ENCODE measurements at places on chromosomes 4 and X.

- DNase-seq: no peak
These were observed at the start of gene TMEM271 for GRCh38 chr4:576245-576821. Gene TMEM271, minus strand, starts transcription at chr4:576295. Its CDS starts 233 bp downstream, at chr4:576062.

DNA sequence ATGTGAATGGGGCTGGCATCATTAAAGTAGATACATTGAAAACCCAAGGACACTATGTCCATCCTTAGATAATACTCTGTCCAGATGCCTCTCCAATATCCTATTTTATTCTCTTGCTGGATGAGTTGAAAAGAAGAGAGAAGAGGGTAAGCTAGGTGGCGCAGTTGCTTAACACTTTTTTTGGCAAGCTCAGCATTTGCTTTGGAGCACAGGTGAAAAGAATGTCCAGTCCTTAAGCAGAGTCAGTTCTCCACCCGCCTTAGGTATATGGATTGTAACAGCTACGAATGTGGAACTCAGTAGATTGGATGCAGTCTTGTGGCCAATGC is 208.4 kb downstream of the NWD2 start:
- peak; percentile 49 for DNase-seq

DNA sequence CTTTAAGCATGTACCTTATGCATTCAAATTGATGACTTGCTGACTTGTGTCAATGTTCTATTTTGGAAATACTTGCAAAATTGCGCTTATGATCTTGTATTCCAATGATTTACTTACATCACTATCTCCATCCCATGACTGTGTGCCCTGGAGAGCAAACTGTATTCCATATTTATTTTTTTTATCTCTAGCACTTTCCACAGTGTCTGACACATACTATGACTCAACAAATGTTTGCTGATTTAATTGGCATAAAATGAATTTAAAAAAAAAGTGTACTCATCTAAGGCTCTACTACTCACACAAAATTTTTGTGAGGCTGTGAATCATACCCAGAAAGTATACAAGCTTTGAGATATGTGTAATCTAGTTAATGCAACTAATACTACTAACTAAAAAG is 1066.8 kb upstream of the ADGRL3 start:
- DNase-seq: no peak

- DNase-seq: no peak
These were observed 93.9 kb downstream of the NXF2B start for GRCh38 chrX:102345916-102346315.

DNA sequence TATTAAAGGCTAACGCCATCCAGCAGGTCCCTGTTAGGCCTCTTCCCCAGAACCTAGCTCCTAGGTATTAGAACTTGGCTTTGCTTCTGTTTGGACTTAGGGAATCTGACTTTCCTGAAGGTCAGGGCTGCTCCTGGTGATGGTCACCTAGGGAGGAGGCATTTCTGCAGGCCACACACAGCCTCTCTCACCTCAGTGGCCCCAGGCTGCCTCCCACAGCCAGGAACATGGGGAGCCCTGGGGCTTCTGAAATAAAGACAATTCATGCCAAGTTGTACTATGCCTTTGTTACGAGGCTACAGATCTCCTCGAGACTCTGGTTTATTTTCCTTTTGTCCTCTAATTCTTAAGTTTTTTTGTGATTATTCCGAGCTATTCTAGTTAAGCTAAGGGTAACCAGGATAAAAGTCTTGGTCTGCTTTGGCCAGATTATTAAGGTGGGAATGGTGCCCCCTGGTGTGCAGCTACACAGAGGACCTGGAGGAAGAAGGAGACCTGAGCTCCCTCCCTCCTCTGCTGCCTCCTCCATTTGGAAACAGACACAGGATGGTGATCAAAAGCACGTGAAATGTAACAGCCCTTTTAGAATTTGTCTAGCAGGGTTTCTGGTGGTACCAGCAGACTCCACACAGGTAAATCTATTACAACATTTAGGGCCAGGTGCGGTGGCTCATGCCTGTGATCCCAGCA is 131.0 kb downstream of the DCLK2 start:
- peak; percentile 26 for DNase-seq

GRCh38 chrX:16577483-16578029 is 72.4 kb upstream of the S100G start:
- DNase-seq: no peak

DNA sequence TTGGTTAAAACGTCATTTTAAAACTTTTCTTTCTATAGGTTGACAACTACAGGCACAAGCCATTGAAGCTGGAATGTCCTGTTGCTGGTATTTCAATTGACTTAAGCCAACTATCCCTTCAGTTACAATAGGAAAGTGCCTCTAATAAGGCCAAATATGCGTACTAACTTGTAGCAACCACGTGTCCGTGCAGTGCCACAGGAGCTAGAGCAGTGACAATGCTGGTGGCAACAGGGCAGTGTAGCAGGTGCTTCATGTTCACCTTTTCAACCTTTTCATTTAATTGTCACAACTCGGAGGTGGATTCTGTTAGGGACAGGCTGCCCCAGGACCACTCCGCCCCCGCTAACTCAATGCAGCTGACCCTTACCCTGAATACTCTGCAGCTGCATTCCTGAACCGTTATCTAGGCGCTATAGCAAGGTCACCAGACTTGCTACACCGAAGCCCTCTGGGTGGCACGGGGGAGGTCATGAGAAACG is 37.7 kb downstream of the ERVMER34-1 start:
- no peak for DNase-seq

- no peak for DNase-seq
These were observed 23.5 kb downstream of the CD99 start for GRCh38 chrX:2714551-2714950.

- no peak for DNase-seq
These were observed 67.0 kb downstream of the RBM47 start for GRCh38 chr4:40562681-40563080.

- no peak for DNase-seq
These were observed 1.2 kb downstream of the DYNLT3 start for GRCh38 chrX:37846141-37846540.

GRCh38 chr4:96744676-96745075 is 904.8 kb downstream of the PDHA2 start:
- DNase-seq: no peak

DNA sequence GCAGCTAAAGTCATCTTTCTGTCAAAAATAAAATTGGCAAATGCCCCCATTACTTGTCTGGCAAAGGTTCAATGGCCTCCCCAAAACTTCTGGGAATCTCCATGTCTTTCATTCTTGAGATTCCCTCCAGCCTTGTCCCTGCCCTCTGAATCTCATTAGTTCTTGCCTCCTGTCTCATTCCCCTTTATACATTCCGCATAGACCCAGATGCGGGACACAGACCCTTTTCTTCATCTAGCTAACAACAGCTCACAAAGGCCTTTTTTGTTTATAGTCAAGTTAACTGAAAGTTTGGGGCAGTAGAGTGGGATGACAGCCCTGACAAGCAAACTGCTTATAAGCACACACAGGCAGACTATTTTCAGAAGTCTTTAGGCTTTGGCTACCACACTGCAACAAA is 306.1 kb upstream of the FAM241A start:
- no peak for DNase-seq

- no peak for DNase-seq
These were observed 162.9 kb upstream of the PGRMC2 start for GRCh38 chr4:128450326-128451120.

DNA sequence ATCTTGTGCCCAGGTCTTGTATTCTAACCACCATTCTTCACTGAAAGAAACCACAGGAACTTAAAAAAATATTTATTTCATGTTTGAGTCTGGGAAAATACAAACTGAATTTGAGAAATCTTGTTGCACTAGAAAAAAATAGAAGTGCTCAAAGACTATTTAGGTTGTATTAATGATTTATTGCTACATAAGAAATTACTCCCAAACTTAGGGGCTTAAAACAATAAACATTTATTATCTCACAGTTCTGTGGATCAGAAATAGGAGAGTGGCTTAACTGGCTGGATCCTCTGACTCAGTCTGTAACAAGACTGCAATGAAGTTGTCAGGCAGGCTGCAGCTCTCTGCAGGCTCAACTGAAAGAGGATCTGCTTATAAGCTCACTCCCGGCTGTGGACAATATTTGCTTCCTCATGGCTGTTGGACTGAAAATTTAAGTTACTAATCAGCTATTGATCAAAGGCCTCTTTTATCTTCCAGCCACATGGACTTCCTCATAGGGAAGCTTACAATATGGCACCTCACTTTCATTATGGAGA is 295.4 kb upstream of the FAM241A start:
- DNase-seq: no peak

GRCh38 chr4:156052116-156052515 is 98.5 kb upstream of the CTSO start:
- DNase-seq: no peak

GRCh38 chr4:124973716-124974115 is 261.2 kb upstream of the ANKRD50 start:
- DNase-seq: no peak

DNA sequence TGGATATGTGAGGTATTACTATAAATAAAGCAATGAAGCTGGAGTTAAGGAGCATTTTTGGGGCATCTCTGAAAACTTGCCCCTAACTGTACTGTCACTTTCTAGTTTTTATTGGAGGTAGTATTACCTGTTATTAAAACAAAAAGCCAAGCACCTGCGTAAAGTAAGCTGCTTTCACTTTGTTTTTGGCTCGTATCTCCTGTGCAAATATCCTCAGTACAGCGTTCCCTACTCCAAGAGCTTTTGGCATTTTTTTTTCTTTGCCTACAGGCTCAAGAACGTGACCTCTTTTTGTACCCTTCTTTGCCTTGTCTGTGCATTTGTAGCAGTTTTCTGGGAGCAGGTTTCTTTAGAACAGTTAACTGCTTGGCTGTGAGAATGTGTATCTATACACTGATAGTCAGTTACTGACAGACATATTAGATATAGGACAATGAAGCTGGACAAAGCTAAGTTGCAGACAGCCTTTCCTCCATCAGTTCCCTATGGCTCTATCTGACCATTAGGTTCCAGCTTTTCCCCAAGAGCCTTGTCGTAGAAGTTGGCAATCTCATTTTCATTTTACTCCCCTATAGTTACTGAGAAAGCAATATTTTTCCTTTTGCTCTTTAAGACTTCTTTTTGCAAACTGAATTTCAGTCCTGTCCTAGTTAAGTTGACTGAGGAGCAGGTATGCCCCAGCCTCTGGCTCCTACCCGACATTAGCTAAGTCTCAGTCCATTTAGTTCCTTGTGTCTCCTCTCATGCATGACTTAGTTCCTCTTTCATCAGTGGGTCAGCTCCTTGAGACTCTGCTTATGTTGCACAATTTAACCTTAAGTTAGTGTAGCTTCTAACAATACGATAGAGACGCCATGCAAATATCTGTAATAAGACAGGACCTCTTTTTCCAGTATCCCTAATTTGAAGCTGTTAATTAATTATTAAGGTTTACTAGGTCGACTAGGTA is 71.5 kb upstream of the HPRT1 start:
- no peak for DNase-seq

GRCh38 chr4:37095925-37096324 is 148.6 kb upstream of the NWD2 start:
- no peak for DNase-seq

- no peak for DNase-seq
These were observed 543.5 kb downstream of the PDHA2 start for GRCh38 chr4:96383349-96383748.

DNA sequence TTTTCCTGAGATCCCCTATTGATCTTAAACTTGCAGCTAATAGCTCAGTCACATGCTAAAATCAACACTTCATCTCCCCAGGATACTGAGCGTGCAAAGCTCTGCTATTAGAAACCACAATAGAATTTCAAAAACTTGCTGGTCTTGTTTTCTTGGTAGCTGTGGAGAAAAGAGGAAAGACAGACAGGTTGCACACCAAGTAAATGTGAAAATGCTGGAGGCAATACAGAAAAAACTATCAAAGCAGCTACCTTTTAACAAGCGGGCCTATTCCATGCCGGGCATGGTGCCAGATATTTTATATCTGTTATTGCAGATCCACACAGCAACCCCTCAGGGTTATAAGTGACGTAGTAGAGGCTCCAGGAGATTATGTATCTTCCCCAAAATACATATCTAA is 171.9 kb downstream of the DCTD start:
- no peak for DNase-seq

DNA sequence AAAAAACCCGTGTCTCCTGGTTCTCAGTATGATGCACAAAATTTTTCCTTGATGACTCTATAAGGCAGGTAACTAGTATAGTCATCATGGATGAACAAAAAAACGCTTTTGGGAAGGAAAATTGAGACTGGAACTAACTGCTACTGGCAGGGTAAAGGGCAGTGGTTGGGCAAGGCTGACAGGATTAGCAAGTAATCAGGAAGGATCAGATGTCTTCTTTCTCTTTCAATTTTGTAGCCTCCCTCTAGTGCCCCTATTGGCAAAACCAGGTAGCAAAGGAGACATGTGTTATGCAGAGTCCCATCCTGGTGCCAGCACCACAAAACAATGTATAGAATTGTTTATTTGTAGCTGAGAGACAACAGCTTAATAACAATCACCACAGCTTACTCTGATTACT is 12.8 kb upstream of the SLITRK4 start:
- no peak for DNase-seq

GRCh38 chr4:23153076-23153475 is 460.3 kb downstream of the GBA3 start:
- DNase-seq: no peak

DNA sequence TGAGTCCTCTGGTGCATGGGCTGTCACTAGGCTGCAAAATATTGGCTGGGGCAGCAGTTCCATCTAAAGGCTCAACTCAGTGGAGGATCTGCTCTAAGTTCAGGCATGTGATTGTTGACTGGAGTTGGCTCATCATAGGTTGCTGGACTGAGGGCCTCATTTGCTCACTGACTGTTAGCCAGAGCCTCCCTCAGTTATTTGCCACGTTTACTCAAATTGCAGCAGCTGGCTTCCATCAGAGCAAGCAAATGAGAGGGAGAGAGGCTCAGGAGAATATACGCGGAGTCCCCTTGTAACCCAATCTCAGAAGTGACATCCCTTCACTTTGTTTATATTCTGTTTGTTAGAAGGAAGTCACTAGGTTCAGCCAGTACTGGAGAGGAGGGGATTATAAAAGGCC is 54.1 kb downstream of the BMP3 start:
- no peak for DNase-seq

- DNase-seq: no peak
These were observed 6.2 kb upstream of the HPSE start for GRCh38 chr4:83340692-83341343.

DNA sequence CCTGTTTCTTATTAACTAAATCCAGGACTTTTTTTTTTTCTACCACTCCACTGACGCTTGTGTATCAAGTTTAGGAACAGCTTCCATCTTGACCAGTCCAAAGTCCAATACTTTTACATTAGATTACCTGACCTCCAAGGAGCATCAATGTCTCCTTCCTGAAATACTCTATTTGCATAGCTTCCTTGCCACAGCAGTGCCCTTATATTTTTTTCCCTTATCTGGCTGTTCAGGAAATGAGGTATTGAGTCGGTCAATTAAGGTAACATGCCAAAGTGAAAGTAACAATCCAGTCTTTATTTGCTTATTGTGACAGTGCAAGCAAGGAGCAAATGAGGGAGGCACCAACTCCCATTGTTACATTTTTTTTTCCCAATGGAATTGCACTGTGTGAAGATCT is 730.8 kb upstream of the NDST4 start:
- no peak for DNase-seq

- no peak for DNase-seq
These were observed 31.3 kb downstream of the SLIT2 start for GRCh38 chr4:20283039-20283438.

GRCh38 chrX:51440365-51440764 is 56.0 kb downstream of the NUDT11 start:
- DNase-seq: no peak

- peak; percentile 1 for DNase-seq
These were observed 714.9 kb upstream of the ADGRL3 start for GRCh38 chr4:60485276-60485675.

- DNase-seq: no peak
These were observed 125.8 kb upstream of the CLNK start for GRCh38 chr4:10810411-10810810.

GRCh38 chr4:90027565-90027964 is 99.6 kb upstream of the CCSER1 start:
- no peak for DNase-seq
